ENCODE measurements at places on chromosomes 11 and 22.

DNA sequence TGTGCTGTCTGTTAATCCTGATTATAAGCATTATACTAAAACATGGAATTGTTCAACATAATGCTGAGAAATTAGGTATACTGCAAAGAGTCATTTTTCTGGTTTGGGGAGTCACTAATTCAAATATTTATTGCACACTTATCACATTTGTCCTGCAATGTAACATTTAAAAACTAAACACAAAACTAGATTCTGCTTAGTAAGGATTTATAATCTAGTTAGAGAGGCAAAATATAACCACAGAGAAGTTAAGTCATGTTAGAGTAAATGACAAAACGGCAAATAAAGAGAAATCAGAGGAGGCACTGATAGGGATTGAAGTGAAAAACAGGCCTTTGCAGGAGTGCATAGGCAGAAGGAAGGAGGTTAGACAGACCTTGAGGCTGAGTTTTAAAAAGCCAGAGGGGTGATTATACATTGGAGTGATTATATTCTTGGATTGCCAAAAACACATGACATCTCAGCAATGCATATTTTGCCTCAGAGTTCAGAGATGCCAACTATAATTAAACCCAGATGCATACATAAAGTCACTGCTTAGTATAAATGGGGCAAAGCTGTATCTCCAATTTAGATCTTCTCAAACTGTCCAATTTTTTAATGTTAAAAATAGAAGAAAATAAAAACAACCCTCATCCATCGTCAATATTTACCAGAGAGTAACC is 49.7 kb downstream of the CCDC34 start:
- no peak for DNase-seq

- no peak for DNase-seq
Measured at GRCh38 chr11:133576351-133576750, 44.0 kb upstream of the OPCML start.

DNA sequence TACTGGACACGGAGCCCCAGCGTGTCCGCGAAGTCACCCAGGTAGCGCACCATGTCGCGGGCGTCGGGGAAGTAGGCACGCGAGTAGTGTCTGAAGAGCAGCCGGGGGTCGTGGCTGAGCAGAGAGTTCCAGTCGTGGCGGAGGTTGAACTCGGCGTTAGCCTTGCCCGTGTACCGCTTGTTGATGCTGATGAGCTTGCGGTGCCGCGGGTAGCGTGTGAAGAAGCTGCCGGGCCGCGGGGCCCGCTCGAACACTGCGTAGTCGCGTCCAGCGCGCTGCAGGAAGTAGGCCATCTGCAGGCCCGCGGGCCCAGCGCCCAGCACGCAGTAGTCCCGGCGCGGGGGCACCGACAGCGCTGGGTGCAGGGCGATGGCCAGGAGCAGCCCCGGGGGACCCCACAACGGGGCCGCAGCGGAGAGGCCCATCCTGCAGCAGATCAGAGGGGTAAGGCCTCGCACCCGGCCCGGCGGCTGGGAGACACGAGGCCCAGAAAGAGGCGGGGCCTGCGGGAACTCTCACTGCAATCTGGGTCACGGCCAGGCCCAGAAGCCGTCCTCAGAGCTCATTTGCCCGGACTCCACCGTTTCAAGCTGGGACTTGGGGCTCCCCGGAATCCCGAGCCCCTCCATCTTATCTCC is 723 bp downstream of the FOXRED2 start:
- no peak for DNase-seq

- DNase-seq: peak; percentile 81
Measured at GRCh38 chr11:121589946-121590537, 137.3 kb upstream of the SORL1-AS1 start.

DNA sequence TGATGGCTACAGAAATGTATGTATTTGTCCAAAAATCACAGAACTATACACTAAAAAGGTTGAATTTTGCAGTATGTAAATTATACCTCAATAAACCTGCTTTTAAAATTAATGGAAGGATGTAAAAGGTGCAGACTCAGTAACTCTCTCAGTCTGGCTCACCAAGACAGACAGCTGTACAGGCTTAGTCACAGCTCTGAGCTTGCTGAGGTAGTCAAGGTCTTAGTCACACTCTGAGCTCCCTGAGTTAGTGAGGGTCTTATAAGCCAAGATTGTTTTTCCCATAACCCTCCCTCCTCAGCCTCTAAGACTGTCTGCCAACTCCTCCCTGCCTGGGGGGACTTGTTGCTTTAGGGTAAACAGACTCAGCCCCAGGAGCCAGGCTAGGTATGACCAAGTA is 59.3 kb upstream of the IZUMO1R start:
- DNase-seq: no peak

DNA sequence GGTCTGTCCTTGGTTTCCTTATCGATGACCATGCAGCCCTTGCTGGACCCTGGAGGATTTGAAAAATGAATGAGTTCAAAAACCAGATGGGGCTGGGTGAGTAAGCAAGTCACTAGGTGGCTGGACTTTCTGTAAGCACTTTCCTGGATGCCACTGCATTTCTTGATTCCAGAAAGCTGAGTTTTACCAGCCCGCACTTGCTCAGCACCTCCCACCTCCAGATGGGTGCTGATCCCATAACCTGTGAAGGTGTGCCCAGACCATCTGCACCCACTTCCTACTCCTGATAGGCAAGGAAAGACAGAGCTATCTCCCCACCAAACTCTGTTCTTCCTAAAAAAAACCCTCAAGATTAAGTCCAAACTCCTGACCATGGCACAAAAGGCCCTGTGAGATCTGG is 21.1 kb downstream of the ASCC2 start:
- no peak for DNase-seq

- no peak for DNase-seq
Measured at GRCh38 chr11:109784536-109784935, 308.7 kb upstream of the ZC3H12C start.

DNA sequence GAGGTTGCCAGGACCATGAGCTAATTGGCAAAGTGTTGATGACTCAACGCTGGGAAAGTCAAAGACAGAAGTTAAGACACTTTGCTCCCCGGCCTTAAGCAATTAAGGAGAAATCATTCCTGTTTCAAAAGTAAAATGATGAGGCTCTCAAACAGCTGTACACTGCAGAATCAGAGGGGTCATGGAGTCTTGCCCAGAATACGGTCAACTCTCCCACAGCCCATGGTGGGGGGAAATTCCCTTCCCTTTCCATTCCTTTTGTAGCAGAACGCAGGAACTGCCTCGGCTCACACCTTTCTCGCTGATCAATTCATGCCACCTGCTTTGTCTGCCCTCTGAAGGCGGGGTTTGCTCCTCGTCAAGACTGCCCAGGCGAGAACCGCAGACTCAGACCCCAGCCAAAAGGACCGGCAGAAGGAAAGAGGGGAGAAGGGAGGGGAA is 52.8 kb downstream of the MN1 start:
- DNase-seq: no peak

- DNase-seq: peak; percentile 80
Measured at GRCh38 chr22:50530877-50531545, 1.2 kb upstream of the TYMP start.

DNA sequence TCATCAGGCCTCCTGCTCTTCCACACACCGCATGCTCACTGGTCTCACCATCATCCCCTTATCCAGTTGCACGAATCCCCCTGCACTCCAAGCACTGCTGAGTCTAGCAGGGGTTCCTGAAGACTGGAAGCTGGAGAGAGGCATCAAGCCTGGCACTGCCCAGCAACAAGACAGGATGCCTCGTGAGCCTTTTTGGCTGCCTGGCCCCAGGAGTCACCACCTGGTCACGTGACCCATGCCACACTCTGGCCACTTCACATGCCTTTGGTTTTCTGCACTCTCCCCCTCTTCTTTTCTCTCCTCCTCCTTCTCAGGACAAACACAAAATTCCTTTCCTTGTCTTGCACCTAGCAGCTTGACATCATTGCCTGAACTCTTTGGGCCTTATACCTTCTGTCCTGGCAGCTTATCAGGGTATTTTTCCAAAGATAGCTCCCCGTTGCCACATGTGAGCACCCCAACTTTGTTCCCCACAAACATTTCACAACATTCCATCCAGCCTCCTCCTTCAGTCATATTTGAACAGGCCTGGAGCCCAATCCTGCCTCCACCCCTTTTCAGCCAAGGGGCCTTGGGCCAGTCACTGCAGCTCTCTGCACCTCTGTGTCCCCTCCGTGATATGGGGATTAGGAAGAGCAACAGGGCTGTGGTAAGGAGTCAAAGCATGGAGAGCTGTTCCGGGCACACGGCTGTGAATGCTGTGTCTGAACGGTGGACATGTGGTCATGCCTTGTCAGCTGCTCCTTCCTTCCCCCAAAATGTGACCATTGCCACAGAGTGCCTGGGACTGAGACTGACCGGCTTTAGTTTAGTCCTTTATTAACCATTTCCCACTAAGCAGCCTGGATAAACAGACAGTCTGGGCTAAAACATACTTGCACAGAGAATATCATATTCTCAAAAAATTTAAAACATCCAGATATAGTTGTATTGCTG is 2.8 kb upstream of the PACSIN2 start:
- no peak for DNase-seq
